Activated CD8-positive, alpha-beta memory T cell treated with anti-CD3 and anti-CD28 coated beads, Interleukin-2, amount 10 ng/mL, durations not matched to agents 7 days and 5 days (primary cell): ENCODE measurements at places on chromosomes 4 and X.

- peaks cover 65% of the 10 kb centered on the region for H3K4me1 ChIP-seq
- peak overlapping the region; percentile 46 for H3K4me3 ChIP-seq
- H3K27ac ChIP-seq = peak overlapping the region; percentile 89
- peak; percentile 43 for DNase-seq
- H3K27me3 ChIP-seq = no peaks in the 10 kb centered on the region
- peaks cover 43% of the 10 kb centered on the region for H3K36me3 ChIP-seq
Observed at GRCh38 chrX:48711929-48712505, 15.5 kb downstream of the SUV39H1 start.

DNA sequence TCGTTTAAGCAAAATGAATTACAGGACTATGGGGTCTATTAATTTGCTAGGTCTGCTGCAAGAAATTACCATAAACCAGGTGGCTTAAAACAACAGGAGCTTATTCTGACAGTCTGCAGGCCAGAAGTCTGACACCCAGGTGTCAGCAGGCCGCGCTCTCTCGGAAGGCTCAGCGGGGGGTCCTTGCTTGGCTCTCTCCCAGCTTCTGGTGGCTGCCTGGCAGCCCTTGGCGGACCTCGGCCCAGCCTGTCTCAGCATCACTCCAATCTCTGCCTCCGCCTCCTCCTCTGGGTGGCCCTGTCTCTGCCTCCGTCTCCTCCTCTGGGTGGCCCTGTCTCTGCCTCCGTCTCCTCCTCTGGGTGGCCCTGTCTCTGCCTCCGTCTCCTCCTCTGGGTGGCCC, 580.5 kb upstream of the FAT1 start:
- H3K27ac ChIP-seq = no peak overlapping the region
- no peaks in the 10 kb centered on the region for H3K4me1 ChIP-seq
- no peaks in the 10 kb centered on the region for H3K36me3 ChIP-seq

GRCh38 chr4:15805583-15806517, 27.7 kb downstream of the CD38 start:
- no peak overlapping the region for H3K4me3 ChIP-seq
- H3K4me1 ChIP-seq = peaks cover 51% of the 10 kb centered on the region
- no peak for DNase-seq
- H3K27ac ChIP-seq = no peak overlapping the region
- no peaks in the 10 kb centered on the region for H3K27me3 ChIP-seq
- H3K36me3 ChIP-seq = peaks cover 34% of the 10 kb centered on the region

DNA sequence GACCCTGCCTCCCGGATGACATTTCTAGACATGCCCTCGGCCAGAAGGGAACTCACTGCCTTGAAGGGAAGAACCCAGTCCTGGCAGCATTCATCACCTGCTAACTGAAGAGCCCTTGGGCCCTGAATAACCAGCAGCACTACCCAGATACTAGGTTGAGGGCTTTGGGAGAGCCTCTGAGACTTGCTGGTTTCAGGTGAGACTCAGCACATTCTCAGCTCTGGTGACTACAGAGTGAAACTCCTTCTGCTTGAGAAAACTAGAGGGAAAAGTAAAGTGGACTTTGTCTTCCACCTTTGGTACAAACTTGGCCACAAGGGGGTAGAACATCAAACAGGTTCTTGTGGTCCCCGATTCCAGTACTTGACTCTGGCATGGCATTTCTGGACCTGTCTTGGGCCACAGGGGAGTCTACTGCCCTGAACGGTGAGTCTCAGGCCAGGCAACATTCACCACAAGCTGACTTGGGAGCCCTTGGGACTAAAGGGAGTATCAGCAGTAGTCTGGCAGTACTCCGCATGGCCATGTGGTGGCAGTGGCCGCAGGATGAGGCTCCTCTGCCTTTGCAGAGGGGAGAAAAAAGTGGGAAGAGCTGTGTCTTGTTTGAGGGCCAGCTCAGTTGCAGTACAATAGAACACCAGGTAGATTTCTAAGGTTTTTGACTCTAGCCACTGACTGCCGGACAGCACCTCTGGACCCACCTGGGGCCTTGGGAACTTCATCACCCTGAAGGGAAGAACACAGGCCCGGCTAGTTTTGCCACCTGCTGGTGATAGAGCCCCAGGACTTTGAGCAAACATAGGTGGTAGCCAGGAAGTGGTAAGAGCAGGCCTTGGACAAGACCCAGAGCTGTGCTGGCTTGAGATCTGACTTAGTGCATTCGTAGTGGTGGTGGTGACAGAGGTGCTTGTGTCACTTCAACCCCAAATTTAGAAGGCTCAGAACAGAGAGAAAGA, 414.8 kb downstream of the OPHN1 start:
- no peak for DNase-seq
- no peak overlapping the region for H3K4me3 ChIP-seq
- no peaks in the 10 kb centered on the region for H3K36me3 ChIP-seq
- no peak overlapping the region for H3K27ac ChIP-seq
- H3K27me3 ChIP-seq = no peaks in the 10 kb centered on the region

- H3K27me3 ChIP-seq = no peaks in the 10 kb centered on the region
- H3K4me3 ChIP-seq = no peak overlapping the region
- no peaks in the 10 kb centered on the region for H3K4me1 ChIP-seq
- no peaks in the 10 kb centered on the region for H3K36me3 ChIP-seq
- DNase-seq = no peak
Observed at GRCh38 chr4:5114950-5115349, 63.7 kb downstream of the STK32B start.

DNA sequence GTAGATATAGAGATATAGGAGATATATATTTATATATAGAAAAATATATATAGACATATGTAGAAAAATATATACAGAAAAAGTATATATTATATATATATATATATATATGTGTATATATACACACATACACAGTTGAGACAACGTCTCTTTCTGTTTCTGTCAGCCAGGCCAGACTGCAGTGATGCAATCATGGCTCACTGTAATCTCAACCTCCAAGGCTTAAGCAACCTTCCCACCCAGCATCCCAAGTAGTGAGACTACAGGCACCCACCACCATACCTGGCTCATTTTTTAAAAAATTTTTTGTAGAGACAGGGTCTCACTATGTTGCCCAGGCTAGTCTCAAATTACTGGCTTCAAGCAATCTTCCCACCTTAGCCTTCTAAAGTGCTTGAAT, 426.3 kb downstream of the GPM6A start:
- no peaks in the 10 kb centered on the region for H3K27me3 ChIP-seq
- no peak for DNase-seq

GRCh38 chrX:16376056-16376455, 208.8 kb downstream of the MAGEB17 start:
- no peak for DNase-seq
- no peaks in the 10 kb centered on the region for H3K4me1 ChIP-seq
- no peaks in the 10 kb centered on the region for H3K27me3 ChIP-seq
- H3K4me3 ChIP-seq = no peak overlapping the region

DNA sequence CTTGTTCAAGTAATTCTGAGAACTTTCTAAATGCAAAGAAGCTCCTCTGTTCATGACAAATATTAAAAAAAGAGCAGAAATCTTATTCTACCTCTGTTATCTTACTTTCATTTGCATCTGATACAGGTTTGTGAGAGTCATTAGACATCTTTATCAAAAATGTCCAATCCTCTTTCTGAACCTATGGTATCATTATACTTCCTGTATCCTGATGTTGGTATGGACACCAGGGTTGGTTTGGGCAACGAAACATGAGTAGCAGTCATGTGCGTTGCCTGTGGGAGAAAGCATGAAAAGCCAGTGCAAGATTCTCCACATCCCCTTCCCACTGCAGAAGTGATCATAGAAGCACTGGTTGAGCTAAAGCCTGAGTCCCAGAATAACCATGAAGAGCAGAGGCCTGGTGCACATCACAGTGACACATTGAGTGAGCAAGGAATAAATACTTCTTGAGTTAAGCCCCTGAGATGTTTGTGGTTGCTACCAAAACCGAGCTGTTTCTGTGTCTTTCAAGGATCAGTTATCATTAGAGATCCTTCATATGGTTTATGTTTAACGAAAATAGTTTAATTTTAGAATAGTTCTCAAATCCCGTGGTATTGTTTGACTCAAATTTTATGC, 197.2 kb downstream of the BANK1 start:
- H3K4me3 ChIP-seq = no peak overlapping the region
- no peak overlapping the region for H3K27ac ChIP-seq
- H3K27me3 ChIP-seq = peaks cover 5% of the 10 kb centered on the region
- H3K36me3 ChIP-seq = no peaks in the 10 kb centered on the region
- no peak for DNase-seq

DNA sequence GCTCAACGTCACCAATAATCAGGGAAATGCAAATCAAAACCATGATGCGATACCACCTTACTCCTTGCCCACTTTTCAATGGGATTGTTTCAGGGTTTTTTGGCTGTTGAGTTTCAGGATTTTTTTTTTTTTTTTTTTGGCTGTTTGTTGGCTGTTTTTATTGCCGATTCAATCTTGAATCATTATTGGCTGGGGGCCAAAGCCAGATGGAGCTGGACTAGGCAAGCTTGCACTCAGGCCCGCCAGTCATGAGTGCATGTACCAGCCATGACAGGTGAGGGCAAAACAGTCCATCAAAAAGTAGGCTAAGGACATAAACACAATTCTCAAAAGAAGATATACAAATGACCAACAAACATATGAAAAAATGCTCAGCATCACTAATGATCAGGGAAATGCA, 13.3 kb downstream of the YIPF7 start:
- DNase-seq = no peak
- no peak overlapping the region for H3K27ac ChIP-seq
- no peaks in the 10 kb centered on the region for H3K4me1 ChIP-seq
- no peak overlapping the region for H3K4me3 ChIP-seq
- peaks cover 9% of the 10 kb centered on the region for H3K27me3 ChIP-seq

GRCh38 chr4:173489514-173489913, 40.5 kb downstream of the HAND2 start:
- H3K27me3 ChIP-seq = peaks cover 6% of the 10 kb centered on the region
- no peaks in the 10 kb centered on the region for H3K36me3 ChIP-seq
- peaks cover 13% of the 10 kb centered on the region for H3K4me1 ChIP-seq
- no peak for DNase-seq

DNA sequence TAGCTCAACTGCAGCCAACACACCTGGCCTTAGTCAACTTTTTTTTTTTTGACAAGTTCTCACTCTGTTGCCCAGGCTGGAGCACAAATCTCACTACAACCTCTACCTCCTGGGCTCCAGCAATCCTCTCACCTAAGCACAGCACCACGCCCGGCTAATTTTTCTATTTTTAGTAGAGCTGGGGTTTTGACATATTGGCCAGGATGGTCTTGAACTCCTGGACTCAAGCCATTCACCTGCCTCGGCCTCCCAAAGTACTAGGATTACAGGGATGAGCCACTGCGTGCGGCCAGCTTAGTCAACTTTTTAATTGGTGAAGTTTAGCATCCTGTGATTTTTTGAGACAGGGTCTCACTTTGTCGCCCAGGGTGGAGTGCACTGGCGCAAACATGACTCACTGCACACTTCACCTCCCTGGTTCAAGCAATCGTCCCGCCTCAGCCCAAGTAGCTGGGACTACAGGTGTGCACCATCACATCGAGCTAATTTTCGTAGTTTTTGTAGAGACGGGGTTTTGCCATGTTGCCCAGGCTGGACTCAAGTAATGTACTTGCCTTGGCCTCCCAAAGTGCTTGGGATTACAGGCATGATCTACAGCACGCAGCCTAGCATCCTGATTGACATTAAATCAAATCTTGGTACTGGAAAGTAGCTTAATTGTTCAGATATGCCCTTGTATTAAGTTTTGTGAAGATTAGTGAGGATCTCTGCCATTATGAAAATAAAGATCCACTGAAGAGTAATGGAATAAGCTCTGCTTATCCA, 8.3 kb downstream of the HNRNPDL start:
- H3K27me3 ChIP-seq = peaks cover 17% of the 10 kb centered on the region
- peaks cover 45% of the 10 kb centered on the region for H3K36me3 ChIP-seq
- H3K4me3 ChIP-seq = no peak overlapping the region
- peaks cover 27% of the 10 kb centered on the region for H3K4me1 ChIP-seq
- no peak for DNase-seq
- H3K27ac ChIP-seq = no peak overlapping the region

DNA sequence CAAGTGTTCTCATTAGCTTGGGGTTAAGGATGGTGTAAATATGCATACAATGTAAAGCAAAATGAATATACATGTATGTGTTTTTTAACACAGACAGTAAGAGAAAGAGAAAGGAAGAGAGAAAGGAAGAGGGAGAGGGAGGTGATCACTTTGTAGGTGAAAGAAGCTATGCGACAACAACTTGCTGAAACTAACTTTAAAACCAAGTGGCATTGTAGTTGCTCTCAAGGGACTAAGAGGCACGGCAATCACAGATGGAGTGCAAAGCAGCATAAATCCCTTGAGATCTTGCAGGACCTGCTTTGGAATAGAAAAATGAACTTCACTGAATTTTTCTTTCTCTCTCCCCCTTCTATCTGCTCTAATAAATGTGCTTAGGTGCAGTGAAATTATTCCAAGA, 1665.0 kb upstream of the TENM3 start:
- H3K27ac ChIP-seq = no peak overlapping the region
- H3K4me3 ChIP-seq = no peak overlapping the region
- H3K4me1 ChIP-seq = no peaks in the 10 kb centered on the region
- no peaks in the 10 kb centered on the region for H3K27me3 ChIP-seq
- no peak for DNase-seq

GRCh38 chr4:123480706-123481418, 84.3 kb downstream of the SPRY1 start:
- H3K27ac ChIP-seq = no peak overlapping the region
- no peaks in the 10 kb centered on the region for H3K27me3 ChIP-seq
- peaks cover 40% of the 10 kb centered on the region for H3K4me1 ChIP-seq
- no peak overlapping the region for H3K4me3 ChIP-seq
- DNase-seq = no peak
- peaks cover 4% of the 10 kb centered on the region for H3K36me3 ChIP-seq

DNA sequence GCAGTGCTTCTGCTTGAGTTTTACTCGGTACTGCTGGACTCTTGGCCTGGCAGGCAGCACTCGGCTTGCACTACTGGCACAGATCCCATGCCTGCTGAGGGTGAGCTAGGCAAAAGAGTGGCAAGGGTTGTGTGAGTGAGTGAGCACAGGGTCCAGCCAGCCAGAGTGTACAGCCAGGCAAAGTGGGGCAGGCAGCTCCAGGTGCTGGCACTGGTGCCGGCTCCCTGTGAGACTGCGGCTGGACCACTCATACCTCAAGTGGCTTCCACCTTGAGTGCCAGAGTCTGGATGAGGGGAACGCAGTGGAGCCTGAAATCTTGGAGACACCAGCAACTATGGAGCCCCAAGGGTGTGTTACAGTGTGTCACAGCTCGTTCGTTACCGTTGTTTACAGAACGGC, 1451.9 kb upstream of the AGA start:
- no peaks in the 10 kb centered on the region for H3K27me3 ChIP-seq
- no peaks in the 10 kb centered on the region for H3K4me1 ChIP-seq

GRCh38 chrX:5474282-5474681, 754.4 kb downstream of the NLGN4X start:
- H3K4me1 ChIP-seq = no peaks in the 10 kb centered on the region
- H3K27me3 ChIP-seq = no peaks in the 10 kb centered on the region
- H3K4me3 ChIP-seq = no peak overlapping the region
- DNase-seq = no peak

DNA sequence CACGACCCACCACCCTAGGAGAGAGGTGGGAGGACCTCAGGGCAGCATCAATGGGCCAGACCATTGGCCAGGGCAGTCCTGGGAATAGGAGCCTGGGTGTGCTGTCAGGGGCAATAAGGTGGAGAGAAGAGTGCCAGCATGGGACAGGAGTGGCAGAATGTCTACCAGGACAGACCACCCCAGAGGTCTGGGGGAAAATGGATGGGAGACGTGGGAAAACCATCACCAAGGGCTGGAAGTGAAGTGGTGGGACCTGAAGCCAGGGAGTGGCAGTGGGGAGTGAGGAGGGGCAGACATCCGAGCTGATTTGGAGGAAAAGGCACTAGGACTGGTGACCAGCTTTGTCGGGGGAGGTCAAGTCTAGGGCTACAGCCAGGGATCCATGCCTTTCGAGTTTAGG, 993 bp downstream of the EVC2 start:
- peaks cover 2% of the 10 kb centered on the region for H3K36me3 ChIP-seq
- H3K27ac ChIP-seq = peak overlapping the region; percentile 10
- peak overlapping the region; percentile 13 for H3K4me3 ChIP-seq
- H3K4me1 ChIP-seq = peaks cover 11% of the 10 kb centered on the region
- H3K27me3 ChIP-seq = peaks cover 41% of the 10 kb centered on the region
